ENCODE measurements at places on chromosomes 11 and 22.

GRCh38 chr11:45180848-45181192 is 34.4 kb downstream of the PRDM11 start:
- no peak for DNase-seq

- DNase-seq: no peak
Observed at GRCh38 chr22:37803639-37804351, 3.9 kb upstream of the GCAT start.

- no peak for DNase-seq
Observed at GRCh38 chr11:12275818-12276217, 101.6 kb upstream of the PARVA start.

GRCh38 chr11:126194121-126194543 is 17.3 kb downstream of the RPUSD4 start:
- DNase-seq: no peak

- DNase-seq: no peak
Observed at GRCh38 chr22:38085501-38085900, 1.5 kb upstream of the SLC16A8 start.

DNA sequence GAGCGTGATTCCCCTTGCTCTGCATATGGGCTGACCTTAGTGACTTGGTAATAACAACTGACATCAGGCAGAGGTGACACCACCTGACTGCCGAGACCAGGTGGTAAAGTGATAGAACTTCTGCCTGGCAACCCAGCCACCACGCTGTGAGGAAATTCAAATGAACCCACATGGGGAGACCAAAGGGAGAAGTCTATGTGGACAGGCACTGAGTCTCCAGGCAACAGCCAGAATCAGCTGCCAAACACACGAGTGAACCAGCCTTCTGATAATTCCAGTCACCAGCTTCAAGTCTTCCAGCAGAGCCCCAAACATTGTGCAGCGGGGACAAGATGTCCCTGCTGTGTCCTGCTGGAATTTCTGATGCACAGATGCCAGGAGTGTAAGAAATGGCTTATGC is 29.7 kb downstream of the SPATA19 start:
- no peak for DNase-seq

DNA sequence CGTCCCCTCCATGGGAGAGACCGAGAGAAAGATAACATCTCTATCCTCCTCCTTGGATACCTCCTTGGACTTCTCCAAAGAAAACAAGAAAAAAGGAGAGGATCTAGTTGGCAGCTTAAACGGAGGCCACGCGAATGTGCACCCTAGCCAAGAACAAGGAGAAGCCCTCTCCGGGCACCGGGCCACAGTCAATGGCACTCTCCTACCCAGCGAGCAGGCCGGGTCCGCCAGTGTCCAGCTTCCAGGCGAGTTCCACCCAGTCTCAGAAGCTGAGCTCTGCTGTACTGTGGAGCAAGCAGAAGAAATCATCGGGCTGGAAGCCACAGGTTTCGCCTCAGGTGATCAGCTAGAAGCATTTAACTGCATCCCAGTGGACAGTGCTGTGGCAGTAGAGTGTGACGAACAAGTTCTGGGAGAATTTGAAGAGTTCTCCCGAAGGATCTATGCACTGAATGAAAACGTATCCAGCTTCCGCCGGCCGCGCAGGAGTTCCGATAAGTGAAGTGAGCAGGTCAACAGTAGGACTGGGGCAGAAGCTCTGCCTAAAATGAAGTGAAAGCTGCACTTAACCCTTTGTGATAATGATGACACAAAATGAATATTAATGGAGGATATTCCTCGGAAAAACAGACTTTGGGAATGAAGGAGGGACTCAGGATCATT is 65.3 kb downstream of the WNT11 start:
- no peak for DNase-seq

- no peak for DNase-seq
Observed at GRCh38 chr11:134338068-134338467, 6.3 kb downstream of the GLB1L2 start.

- no peak for DNase-seq
Observed at GRCh38 chr11:71060391-71060791, 192.0 kb downstream of the SHANK2 start.

- no peak for DNase-seq
Observed at GRCh38 chr11:129896062-129896461, 684 bp upstream of the NFRKB start.

DNA sequence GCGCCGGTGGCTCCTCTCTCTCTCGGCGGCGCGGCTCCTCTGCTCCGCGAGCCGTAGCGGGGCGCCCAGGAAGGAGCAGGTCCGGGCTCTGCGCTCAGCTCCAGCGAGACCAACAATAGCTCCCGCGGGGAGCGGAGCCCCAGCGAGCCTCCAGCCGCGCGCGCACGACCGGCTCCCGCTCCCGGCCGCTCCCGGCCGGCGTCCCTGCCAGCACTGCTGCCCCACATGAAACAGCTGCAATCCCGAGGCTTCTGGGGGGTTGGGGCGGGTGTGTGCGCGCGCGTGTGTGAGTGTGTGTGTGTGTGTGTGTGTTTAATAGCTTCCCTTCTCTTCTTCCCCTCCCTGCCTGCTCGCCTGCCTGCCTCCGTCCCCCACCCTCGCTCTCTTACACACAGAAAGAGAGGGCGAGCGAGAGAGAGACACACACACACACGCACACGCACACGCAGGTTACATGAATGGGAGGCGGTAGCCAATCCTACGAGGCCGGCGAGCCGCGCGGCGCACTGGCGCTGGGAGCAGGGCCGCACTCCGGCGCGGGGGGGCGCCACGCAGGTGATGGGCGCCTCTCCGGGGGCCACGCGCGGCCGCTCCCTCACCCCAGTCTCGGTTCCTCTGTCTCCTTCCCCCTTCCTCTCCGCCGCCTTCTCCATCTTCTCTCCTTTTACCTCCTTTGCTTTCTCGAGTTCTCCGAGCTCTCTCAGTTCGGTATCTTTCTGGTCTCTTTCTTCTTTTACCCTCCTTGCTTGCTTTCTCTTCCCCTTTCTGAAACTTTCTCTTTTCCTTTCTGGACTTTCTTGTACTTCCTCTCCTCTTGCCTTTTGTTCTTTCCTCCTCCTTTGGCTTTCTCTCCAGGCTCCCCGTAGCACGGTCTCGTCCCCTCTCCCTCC is at the start of gene TENM4:
Gene TENM4, minus strand, starts transcription at position 460 of the 890 bp plus-strand sequence. CDS start 371,086 bp downstream, outside the sequence.
- DNase-seq: no peak

GRCh38 chr11:17750013-17750800 is 15.6 kb downstream of the KCNC1 start:
- DNase-seq: no peak

DNA sequence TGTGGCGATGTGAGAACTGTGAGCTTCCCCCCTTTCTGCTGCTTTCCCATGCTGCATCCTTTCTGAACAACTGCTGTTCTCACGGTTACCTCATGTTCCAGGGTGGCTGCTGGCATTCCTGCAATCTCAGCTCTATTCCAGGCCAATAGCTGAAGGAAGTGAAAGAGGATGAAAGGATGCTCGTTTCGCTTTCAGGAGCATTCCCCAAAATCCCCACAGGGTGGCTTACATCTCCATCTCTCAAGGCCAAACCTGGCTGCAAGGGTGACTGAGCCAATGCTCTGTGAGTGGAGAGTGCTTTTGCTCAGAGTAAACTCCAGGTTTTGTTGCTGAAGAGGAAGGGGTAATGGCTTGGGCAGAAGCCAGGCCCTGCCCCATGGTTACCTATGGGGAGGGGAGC is 848.2 kb downstream of the BRD1 start:
- no peak for DNase-seq

All from effector memory CD4-positive, alpha-beta T cell (primary cell).